COR-L47 (cell line): ENCODE measurements at places on chromosomes 4 and X.

GRCh38 chr4:11729548-11729947 is 300.9 kb upstream of the HS3ST1 start:
- no peak for DNase-seq

DNA sequence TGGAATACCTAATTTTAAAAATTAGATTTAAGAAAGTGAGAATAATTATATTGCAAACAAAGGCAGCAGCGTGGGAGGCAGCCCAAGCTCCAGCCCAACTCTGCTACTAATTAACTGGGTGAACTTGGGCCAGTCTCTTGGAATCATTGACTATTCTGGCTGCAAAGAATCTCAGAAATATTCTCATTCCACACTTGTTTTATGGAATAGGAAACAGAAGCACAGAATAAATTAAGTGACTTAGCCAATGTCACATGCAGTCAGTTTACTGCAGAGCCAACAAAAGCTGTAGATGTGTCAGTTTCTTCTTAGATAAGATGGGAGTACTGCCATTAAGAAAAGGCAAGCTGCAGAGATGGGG is 132.6 kb upstream of the FAM9B start:
- no peak for DNase-seq

DNA sequence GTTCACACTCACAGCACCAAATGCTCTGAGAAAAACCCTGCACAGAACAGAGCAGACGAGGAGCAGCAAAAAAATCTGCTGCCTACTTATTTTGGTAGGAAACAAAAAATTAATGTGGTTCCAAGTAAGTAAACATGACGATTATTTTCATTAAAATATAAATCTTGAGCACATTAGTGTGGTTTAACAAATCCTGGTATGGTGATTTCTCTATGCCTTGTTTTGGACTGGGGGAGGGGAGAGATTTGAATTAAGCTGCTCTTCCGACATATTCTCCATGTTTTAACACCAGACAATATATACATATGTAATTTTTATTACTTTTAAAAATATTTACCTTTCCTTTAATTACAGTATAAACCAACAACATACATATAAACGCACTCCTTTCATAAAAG is 1.8 kb downstream of the CAMK2D start:
- no peak for DNase-seq

- no peak for DNase-seq
These were observed 52.1 kb upstream of the MSANTD1 start for GRCh38 chr4:3196670-3197359.

- no peak for DNase-seq
These were observed 166.8 kb upstream of the FRG1 start for GRCh38 chr4:189773909-189774308.
